ENCODE measurements at places on chromosomes 1 and 21. TPM values are rescaled to one million over a fixed set of nuclear protein-coding genes. Genes with fewer than 3 reads are reported as not detected.

DNA sequence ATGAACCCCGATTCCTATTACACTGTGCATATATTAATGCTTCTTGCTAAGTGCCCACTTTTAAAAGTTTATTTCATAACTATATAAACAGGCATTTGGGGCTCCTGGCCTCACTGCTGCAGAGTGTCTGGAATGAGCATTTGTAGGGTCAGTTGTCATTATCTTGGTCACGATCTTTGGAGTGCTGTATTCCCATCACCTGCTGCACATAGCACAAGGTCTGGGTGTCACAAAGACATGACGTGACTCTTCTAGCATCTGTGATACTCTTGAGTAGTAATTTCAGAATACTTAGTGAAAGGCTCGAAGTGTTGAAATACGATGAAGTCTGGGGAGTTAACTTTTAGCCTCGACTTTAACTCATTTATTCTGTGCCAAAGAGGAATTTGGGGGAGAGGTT lies 186.4 kb downstream of the FMN2 start:
- no peak for DNase-seq

The KANK4 gene
- not detected for total RNA-seq

- DNase-seq: peak; percentile 21
Measured at GRCh38 chr1:203871114-203871880, 9.9 kb downstream of the SNRPE start.

DNA sequence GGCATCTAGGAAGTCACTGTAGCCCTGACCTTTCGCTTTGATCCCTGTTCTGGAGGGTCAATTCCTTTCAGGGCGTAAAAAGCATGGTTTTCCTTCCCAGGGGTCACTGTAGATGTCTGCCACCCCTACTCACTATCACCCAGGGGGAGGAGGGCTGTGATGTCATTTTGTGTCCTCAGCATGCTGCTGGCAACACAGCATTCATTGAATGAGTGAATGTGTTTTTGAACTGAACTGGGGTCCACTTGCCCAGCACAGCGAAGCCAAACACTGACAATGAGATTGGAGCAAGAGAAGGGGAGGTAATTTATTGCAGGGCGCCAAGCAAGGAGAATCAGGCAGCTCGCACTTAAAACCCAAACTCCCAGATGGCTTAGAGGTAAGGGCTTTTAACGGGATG lies 78.2 kb upstream of the PGBD5 start:
- no peak for DNase-seq

- DNase-seq: no peak
Measured at GRCh38 chr1:183139281-183139942, 46.7 kb upstream of the LAMC2 start.

DNA sequence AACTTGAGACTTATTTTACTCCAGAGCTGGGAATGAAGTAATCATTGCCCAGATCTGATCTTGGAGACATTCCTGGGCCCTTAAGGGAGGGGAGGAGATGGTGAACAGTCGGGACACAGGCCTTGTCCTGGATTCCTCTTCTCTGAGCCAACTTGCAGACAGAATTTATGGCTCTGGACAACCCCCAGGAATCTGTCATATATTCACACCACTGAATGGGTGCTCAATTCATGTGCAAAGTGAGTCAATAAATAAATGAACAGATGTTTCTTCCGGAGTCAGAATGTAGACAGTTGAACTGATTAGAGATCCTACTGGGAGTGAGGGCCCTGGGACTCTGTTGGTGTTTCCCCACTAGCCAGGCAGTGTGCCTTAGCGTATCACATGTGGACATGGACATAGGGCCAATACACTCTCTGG lies 2.6 kb downstream of the TUFT1 start:
- DNase-seq: no peak

- no peak for DNase-seq
Measured at GRCh38 chr1:62810420-62811274, 26.7 kb downstream of the ATG4C start.

GRCh38 chr1:118151312-118151937 lies 33.6 kb downstream of the SPAG17 start:
- peak; percentile 58 for DNase-seq

- DNase-seq: no peak
Measured at GRCh38 chr1:64263335-64263734, 59.9 kb downstream of the UBE2U start.

The BARHL2 gene
- total RNA-seq: 0.27 TPM

GRCh38 chr1:219772265-219773036 lies 155.9 kb downstream of the SLC30A10 start:
- no peak for DNase-seq

- DNase-seq: no peak
Measured at GRCh38 chr1:229669333-229669732, 43.3 kb downstream of the URB2 start.

GRCh38 chr1:178030467-178030866 lies 60.6 kb upstream of the SEC16B start:
- no peak for DNase-seq

The SLC44A5 gene
- total RNA-seq: 15.4 TPM

DNA sequence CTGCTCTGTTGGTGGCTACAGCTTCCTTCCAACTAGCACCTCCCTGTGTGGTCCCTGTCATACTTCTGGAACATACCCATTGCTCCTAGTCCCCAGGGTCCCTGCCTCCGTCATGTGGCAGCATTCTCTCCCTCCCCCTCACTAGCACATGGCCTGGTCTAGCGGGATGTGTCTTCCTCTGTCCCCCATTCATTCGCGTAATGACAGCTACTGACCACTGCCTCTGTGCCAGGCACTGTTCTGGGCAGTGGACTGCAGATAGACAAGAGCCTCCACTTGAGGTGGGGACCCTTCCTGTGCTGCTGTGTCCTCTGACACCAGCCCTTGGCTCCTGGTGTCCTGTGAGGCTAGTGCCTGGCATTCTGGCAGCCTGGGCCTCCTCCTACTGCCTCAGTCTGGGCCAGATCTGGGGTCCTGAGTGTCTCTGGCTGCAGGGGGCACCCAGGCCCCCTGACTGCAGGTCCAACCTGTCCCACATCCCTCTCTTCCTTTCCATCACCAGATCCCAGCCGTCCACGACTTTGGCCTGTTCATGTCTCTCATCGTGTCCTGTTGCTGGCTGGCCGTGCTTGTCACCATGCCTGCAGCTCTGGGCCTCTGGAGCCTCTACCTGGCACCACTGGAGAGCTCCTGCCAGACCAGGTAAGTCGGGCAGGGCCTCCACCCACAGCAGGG lies 38.1 kb downstream of the DISP3 start:
- DNase-seq: no peak

DNA sequence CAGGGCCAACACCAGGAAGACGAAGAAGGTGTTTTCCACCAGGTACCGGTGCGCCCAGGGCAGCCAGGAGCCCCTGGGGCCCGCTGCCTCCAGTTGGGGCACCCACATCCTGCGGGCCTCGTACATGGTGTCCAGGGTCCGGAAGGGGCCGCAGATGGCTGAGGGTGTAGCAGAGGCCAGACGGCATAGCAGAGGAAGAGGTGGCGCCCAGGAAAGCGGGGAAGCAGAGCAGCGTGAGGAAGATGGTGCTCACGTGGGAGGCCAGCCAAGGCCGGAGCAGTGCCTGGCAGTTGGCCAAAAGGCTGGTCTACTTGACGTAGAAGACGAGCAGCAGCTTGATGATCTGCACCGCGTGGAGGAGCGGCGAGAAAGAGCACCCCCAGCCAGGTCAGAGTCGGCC lies 40.4 kb downstream of the ZNF691 start:
- DNase-seq: no peak

The MPZ gene
- 16.4 TPM for total RNA-seq

- no peak for DNase-seq
Measured at GRCh38 chr21:42495765-42496119, 282 bp downstream of the RSPH1 start.

DNA sequence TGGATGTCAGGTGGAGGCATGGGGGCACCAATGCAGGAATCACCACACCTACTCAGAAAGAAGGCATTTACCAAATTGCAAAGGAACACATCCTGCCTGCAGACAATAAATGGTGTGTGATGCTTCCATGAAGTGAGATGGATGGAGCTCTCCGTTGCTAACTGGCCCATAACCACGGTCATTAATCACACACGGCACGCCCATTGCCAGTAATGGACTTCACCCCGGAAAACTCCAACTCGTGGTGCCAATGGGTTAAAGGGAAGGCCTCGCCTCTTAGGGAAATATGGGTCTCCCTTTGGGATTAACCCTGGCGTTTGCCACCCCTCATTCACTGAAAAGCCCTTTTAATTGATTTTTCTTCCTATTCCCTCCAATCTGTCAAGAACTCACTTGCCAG lies 443.1 kb upstream of the DAB1 start:
- no peak for DNase-seq

- no peak for DNase-seq
Measured at GRCh38 chr1:46723901-46724300, 5.0 kb upstream of the EFCAB14 start.

The PMF1 gene
- 31.6 TPM for total RNA-seq

DNA sequence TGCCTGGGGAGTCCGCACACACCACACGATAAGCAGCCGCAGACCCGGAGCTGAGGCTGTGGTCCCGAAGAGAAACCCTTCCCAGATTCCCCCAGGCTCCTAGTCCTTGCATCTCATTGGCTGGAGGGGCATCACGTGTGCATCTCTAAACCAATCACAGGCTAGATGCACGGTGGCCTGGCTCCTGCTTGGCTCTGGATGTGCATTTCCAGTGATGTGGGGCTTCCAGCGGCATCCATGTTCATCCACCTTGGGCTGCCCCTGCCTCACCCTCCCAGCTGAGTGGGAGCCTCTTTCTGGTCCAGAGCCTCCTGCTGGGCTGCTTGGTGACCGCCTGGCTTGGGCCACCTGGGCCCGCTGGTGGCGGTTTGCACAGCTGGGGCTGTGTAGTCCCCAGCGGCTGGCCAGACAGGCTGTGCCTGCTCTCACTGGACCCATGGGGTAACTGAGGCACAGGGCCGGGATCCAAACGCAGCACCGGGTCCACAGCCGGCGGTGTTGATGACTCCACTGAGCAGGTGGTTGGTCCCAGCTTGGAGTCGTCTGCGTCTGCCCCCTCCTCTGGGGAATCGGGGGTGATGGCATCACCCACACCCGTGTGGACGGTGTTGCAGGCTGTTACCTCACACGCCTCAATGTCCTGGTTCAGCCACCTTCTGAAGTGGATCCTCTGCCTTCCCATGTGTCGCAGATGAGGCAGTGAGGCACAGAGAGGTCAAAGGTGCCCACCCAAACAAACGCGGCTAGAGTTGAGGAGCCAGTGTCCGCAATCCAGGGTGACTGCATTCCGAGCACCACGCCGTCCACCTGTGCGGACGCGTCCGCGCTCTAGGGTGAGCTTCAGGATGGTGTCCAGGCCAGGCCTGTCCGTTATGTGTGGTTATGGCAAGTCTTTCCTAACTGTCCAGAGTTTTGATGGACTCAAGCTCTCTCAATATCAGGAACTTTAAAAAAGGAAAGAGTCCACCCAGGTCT lies 41.3 kb downstream of the COL6A1 start:
- no peak for DNase-seq

DNA sequence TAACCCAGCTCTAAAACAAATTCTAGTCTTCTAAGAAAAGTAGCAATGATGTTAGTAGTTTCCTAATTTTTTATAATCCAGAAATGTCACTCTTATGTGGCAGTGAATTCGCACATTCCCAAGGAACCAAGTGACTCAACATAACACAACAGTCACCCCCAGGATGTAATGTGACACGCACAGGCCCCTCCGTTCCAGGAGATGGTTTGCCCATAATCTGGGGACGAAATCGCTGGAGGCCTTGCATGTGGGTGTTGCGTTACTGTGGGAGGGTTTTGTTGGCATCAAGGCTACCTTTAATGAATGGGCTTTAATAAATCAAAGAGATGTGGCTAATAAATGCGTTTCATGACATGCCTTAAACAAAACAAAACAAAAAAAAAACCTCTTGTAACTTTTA lies 50.9 kb downstream of the EVA1C start:
- DNase-seq: no peak

DNA sequence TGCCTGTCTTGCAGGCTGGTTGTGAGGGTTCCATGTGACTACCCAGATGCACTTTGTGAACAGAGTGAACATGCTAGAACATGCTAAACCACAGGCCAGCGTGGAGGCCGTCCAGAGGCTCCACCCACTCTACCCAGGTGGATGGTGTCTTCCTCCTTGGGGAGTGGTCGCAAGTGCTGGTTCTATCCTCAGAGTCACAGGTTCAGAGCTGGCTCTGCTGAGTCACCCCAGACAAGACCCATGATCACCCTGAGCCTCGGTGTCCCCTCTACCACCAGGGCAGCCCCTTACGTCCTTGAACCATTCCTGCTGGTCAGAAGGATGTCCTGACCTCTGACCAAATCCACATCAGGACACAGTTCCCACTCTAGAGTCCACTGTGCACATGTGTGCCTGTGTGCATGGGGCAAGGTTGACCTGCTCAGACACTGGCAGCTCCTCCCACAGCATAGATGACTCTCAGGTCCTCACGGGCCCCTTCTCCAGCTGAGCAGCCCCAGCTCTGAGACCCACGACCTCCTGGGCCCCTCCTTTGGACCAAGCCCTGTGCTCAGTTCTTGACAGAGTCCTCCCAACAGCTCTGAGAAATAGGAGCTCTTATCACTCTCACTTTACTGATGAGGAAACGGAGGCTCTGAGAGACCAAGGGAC lies 391.8 kb downstream of the MATN1 start:
- no peak for DNase-seq

- DNase-seq: no peak
Measured at GRCh38 chr1:100478816-100479215, 59.1 kb upstream of the GPR88 start.

- DNase-seq: peak; percentile 42
Measured at GRCh38 chr1:910881-911721, 12.6 kb upstream of the SAMD11 start.

GRCh38 chr1:163337631-163338030 lies 15.9 kb downstream of the NUF2 start:
- no peak for DNase-seq

DNA sequence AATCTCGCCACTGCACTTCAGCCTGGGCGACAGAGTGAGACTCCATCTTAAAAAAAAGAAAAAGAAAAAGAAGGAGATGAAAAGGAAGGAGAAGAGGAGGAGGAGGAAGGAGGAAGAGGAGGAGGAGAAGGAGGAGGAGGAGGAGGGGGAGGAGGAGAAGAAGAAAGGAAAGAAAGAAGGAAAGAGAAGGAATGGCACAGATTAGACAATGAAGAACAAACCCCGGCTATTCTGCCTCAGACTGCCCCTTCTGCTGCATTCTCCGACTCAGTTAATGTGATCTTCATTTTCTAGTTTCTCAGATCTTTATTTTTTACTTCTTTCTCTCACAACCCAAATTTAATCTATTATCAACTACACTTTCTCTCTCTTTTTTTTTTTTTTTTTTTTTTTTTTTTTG lies 40.1 kb upstream of the PTGFRN start:
- DNase-seq: no peak

The CD164L2 gene
- total RNA-seq: not detected

The RAB13 gene
- 29.9 TPM for total RNA-seq

DNA sequence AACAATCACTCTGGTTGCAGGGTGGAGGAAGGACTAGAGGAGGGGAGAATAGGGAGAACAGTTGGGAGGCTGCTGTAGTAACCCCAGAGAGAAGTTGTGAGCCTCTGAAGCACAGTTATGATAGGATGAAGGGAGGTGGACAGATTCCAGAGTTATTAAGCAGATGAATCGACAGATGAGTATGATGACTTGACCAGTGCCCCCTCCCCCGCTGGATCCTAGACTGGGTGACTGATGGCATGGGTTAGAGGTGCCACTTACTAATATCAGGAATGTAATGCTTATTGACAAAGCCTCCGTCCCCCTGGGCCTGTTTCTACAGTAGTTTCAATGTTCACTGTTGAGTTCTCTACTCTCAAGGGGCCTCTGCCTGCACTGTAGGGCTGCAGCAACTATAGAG lies 14.0 kb upstream of the TIPRL start:
- no peak for DNase-seq

- DNase-seq: peak; percentile 21
Measured at GRCh38 chr1:239418681-239419080, 32.3 kb downstream of the CHRM3 start.

The TTC24 gene
- total RNA-seq: not detected

- no peak for DNase-seq
Measured at GRCh38 chr1:81670286-81670685, 130.4 kb upstream of the ADGRL2 start.
